ENCODE measurements at places on chromosomes 7 and 10.

DNA sequence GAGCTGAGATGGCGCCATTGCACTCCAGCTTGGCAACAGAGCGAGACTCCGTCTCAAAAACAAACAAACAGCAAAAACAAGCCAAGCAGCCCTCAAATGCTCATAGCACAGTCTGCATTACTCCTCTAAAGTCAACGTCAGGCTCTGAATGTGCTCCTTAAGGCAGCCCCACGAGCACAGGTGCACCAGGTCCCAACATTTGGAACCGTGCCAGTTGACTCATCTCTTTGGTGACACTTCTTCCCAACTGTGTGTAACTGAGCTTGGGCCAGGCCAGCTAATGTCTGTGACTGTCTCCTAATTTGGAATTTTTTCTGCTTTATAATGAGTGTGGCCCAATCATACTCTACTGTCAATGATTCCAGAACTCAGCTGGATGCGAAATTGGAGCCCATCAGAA, 66.3 kb upstream of the EFCAB10 start:
- no peak for DNase-seq

GRCh38 chr10:106711313-106711906, 453.1 kb downstream of the SORCS1 start:
- DNase-seq = no peak

DNA sequence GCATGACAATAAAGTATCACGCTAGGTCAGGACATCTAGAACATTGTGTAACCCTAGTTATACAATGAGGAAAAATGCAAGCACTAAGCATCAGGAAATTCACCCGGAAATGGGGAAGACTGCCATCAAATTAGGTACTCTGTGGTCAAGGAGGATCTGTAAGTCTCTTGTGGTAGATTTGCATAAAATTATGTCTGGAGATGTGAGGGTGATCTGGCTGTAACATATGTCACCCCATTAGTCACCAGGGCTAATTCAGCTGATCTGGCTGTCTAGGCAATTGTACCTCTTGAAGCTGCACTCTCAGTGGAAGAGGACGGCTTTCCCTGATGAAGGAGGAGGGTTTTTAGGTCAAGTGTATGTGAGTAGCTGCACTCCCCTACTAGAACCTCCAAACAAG, 14.8 kb downstream of the AKR1D1 start:
- no peak for DNase-seq

GRCh38 chr7:107857541-107857912, 33.5 kb upstream of the DLD start:
- DNase-seq = no peak

- DNase-seq = no peak
Measured at GRCh38 chr7:122014697-122015096, 129.4 kb downstream of the AASS start.

- DNase-seq = no peak
Measured at GRCh38 chr7:136015638-136016037, 38.5 kb upstream of the MTPN start.

DNA sequence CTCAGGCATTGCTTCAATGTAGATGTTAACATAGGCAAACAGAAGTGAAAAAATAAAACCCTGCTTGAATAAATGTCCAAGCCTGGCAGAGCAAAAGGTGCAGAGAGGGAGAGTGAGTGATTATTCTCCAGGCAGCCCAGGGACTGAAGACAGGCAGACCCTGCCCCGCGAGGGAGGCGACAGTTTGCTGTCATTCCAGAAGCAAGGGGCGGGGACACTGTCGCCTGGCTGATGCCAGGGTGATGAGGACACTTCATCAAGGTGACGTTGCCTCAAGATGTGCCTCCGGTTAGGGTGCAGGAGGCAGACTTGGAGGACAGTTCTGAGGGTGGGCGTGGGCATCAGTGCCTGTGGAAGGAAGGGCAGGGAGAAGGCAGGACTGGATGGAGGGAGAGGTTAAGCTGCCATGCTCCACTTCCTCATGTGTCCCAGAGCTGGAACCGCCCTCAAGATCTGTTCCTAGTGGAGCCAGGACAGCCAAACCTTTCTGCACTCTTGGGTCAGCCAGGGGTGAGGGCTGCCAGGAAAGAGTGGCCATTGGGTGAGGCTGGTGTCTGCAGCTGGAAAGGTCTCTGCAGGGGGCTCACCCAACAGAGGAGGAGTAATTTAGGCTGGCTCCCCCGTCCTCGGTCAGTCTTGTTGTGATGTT, 560.5 kb upstream of the MKI67 start:
- DNase-seq = no peak

DNA sequence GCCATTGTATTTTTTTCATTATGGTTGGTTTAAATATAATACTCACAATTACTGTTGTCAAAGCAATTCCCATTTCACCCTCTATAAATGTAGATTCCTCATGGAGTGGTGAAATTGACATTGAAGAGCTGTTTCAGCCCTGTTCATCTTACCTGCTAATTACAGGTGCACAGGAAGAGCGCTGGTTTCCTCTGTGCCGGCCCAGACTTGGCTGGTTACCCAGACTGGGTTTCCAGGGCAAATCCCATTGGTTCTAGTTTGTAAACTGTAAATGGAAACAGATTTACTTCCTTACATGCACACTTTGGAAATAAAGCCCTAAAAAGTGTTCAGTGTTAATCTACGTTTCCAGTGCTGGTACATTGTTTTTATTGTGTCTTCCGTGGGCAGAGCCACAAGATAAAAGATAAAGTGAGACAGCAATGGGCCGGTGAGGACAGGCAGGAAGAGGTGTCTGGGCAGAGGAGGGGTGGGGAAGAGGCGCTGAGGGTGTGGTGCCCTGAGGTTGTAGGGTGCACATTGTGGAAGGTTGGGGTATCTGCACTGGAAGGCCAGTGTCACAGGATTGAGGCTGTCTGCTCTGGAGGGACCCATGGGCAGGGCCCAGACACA, 71.6 kb upstream of the ZPBP start:
- DNase-seq = no peak

GRCh38 chr10:127578259-127578960, 29.3 kb downstream of the NPS start:
- DNase-seq = no peak

DNA sequence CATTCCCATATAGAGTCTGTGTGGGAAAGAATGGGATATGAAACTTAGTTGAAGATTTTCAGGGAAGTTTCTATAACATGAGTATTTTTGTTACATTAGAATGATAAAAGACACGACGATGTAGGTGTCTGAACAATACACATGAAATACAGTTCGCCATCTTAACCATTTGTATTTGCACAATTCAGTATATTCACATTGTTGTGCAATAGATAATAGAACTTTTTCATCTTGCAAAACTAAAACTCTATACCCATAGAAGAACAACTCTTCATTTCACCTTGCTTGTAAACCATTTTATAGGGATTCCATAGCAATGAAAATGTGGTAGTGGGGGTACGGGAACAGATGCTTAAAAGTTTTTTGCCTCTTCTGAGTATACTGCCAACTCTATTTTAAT, 32.8 kb downstream of the SLC39A12 start:
- no peak for DNase-seq

DNA sequence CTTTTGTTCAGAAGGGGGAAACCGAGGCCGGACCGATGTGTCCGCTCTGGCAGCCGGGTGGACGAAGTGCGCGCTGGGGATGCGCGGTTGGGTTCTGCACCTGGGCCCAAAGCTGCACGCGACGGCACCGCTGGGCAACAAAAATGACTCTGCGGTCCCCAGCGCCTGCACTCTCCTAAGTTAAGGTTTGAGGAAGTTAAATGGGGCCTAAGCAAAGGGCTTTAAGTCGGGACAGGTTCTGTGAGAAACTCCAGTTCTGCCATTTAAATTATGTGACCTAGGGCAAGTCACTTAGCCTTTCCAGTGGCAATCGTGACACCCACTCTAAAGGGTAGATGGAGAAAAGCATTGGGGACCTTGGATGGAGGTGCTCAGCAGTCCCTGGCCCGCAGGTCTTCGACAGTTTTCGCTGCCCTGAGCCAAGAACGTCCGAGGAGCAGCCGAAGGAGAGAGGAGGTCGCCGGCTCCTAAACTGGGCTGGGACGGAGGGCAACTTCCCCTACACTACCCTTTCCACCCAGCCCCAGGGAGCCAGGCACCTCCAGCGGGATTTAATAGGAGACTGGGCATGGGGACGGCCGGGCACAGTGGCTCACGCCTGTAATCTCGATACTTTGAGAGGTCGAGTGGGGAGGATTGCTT, 534 bp upstream of the ACBD5 start:
- DNase-seq = no peak

GRCh38 chr10:121631365-121632029, 33.3 kb upstream of the FGFR2 start:
- no peak for DNase-seq

DNA sequence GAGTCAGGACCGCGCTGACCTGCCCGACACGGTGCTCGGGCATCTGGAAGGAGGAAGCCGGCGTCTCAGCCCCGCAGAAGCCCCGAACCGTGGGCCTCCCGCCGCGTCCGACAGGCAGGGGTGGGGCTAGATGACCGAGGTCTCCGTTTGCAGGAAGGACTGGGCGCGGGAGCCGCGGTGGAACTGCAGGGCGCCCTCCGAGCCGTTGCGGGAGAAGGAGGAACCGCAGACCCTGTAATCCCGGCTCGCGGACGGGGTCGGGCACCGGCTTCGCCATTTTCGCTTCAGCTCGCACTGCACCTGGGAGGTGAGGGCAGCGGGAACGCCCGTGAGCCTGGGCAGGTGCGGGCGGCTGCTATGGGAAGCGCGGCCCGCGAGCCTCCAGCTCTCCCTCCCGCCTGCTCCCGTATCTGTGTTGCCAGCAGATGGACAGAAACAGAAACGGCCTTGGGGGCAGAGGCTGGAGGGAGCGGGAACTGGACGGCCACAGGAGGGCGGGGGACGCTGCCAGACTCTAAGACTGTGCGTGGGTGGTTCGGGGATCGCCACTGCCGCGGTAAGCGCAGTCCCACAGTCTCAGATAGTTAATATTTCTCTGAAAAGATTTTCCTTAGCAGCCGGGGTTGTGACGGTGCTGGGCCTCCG, 114.1 kb downstream of the VIPR2 start:
- DNase-seq = no peak

DNA sequence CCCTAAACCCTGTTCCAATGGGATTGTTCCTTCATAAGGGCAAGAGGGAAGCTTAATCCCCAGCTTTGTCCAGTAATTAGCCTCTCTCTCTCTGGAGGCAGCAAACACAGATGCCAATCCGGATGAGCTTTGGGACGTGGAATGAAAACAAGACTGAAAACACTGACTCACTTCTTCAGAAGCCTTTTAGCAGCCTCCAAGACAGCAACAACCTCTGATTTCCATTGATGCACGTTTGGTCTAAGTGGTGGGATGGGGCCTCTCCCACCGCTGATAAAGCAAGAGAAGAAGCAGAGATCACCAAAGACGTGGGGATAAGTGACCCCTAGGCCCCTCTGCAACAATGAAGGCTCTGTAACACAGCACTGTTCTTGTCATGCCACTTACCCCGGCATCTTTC, 5.8 kb upstream of the GFRA1 start:
- no peak for DNase-seq

DNA sequence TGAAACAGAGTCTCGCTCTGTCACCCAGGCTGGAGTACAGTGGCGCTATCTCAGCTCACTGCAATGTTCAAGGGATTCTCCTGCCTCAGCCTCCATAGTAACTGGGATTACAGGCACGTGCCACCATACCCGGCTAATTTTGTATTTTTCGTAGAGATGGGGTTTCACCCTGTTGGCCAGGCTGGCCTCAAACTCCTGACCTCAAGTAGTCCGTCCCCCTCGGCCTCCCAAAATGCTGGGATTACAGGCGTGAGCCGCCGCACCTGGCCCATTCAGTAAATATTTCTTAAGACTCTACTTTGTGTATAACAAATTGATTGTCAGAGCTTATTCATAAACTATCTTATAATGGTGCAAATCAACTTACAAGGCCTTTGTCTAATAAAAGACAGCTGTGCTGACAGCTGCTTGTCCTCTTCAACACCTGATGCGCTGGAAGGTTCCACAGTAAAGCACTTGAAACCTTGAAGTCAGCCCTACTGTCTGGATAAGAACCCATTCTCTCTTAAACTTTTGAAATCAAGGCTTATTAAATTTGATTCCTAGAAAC, 14.7 kb downstream of the ECHDC3 start:
- no peak for DNase-seq

- DNase-seq = no peak
Measured at GRCh38 chr7:128919241-128919640, 8.7 kb upstream of the KCP start.

- DNase-seq = no peak
Measured at GRCh38 chr10:43437141-43437870, 395 bp downstream of the ZNF487 start.

Data from T-helper 17 cell (primary cell).